ENCODE measurements at places on chromosomes 11 and 22.

- DNase-seq = no peak
Observed at GRCh38 chr11:95456714-95457491, 225.9 kb upstream of the SESN3 start.

DNA sequence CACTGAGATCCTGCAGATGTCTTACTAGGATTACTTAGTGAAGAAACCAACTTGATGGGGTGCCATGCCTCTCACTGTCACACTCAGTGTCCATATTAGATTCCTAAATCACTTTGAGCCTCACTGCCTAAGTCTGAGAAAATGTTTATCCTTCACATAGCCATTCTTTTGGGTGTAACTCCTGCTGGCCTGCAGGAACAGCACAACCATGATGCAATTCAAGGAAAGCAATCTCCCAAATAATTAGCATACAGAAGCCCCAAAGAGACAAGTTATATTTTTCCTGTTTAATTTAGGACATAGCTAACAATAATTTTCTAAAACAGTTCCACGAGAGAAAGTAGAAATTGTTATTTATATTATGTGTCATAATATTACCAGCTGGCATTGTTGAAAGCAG is 655.5 kb downstream of the KCNA4 start:
- DNase-seq = no peak

DNA sequence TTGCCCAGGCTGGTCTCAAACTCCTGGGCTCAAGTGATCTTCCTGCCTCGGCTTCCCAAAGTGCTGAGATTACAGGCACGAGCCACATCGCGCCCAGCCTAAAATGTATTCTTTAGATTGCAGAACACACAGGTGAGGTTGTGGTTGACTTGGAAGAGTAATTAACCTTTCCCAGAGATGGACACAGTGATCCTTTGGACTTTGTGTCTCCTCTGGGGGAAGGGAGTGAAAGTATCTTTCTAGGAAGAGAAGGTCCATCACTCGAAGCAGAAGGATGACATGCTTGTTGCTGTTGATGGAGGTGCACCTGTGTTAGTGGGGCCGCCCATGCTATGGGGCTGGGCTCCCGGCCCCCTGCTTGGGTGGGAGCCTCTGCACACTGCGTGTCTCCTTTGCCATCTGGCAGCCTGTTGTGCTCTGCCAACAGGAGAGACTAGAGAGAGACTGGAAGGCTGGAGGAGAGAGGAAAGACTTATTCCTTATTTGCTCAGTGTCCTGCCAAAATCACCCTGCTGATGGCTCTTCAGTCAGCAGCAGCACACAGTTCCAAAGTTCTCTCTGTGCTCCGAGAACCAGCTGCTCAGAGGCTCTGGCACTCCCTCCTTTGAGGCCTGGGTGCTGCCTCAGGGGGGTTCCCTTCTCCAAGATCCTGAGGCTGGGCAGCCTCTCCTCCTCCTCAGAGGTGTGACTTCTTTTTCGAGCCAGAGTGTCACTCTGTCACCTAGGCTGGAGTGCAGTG is 33.1 kb upstream of the CYB5R3 start:
- no peak for DNase-seq

GRCh38 chr11:112392904-112393303 is 132.2 kb upstream of the PLET1 start:
- no peak for DNase-seq

GRCh38 chr11:106468086-106468485 is 390.6 kb downstream of the AASDHPPT start:
- no peak for DNase-seq

- DNase-seq = no peak
Observed at GRCh38 chr11:40328890-40329614, 1130.4 kb downstream of the LRRC4C start.

- no peak for DNase-seq
Observed at GRCh38 chr11:68930991-68931855, 27.5 kb downstream of the IGHMBP2 start.

GRCh38 chr11:3222003-3222855 is 3.6 kb upstream of the MRGPRG start:
- DNase-seq = peak; percentile 23

DNA sequence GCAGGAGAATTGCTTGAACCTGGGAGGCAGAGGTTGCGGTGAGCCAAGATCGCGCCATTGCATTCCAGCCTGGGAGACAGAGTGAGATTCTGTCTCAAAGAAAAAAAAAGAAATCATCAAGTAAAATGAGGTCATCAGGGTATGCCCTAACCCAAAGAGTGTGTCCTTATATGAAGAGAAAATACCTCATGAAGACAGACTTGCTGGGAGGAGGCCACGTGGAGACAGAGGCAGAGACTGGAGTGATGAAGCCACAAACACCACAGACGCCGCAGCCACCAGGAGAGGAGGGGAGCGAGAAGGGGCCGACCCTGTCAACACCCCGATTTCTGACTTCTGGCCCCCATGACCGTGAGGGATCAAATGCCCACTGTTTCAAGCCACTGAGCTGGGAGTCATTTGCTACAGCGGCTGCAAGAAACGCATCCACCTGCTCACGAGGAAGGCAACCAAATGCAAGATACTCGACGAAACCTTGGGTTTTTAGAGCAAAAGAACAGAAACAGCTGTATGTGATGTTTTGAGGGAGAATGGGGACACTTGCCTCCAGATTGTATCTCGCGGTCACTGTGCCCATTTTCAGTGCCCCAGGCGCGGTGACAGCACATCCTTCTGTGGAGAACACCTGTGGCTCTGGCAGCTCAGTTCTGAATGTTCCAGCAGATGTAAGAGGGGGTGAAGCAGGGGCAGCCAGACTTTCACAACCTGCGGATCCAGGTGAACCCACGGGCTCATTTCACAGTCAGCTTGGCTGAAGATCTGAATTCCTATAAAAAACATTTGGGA is 1317.2 kb downstream of the TBC1D22A start:
- DNase-seq = no peak

GRCh38 chr11:132093536-132094259 is 723.3 kb downstream of the NTM start:
- no peak for DNase-seq

DNA sequence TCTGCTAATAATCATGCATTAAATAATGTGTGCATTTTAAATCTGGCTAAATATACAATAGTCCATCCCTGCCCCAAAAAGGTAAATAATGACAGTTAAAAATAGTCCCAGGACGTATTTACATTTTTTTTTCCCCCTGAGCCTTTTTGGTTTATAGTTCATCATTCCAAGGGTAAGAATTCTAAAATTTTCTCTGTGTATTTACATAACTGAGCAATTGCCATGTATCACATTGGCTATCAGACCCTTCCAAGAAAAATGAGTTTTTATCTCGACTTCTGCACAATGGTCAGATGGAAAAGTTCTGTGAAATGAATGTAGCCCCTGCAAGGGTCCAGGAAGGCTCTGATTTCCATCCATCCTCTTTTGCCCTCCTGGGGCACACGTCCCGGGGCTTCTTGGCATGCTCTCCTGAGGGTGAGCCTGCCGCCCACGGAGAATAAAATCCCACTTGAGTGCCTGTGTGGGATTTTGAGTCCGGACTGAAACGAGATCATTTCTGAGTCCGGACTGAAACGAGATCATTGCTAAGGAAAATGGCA is 94.1 kb upstream of the ANO1 start:
- DNase-seq = no peak
